IMR-90 (cell line): ENCODE measurements at places on chromosomes 13 and 19.

- DNase-seq: no peak
- no peaks in the 10 kb centered on the region for H3K27me3 ChIP-seq
- no peak overlapping the region for H3K27ac ChIP-seq
- no peaks in the 10 kb centered on the region for H3K4me1 ChIP-seq
Observed at GRCh38 chr13:80256352-80256932, 84.5 kb downstream of the SPRY2 start.

GRCh38 chr19:47681388-47681787 lies 31.8 kb upstream of the EHD2 start:
- peaks cover 51% of the 10 kb centered on the region for H3K36me3 ChIP-seq
- H3K4me1 ChIP-seq: no peaks in the 10 kb centered on the region
- no peaks in the 10 kb centered on the region for H3K27me3 ChIP-seq
- H3K27ac ChIP-seq: no peak overlapping the region

- H3K27me3 ChIP-seq: no peaks in the 10 kb centered on the region; the same call in 1 of the 2 replicates
- H3K27ac ChIP-seq: no peak overlapping the region
- H3K36me3 ChIP-seq: no peaks in the 10 kb centered on the region
- DNase-seq: no peak
- H3K4me3 ChIP-seq: no peak overlapping the region
Observed at GRCh38 chr13:43221611-43222010, 198.2 kb downstream of the DNAJC15 start.

DNA sequence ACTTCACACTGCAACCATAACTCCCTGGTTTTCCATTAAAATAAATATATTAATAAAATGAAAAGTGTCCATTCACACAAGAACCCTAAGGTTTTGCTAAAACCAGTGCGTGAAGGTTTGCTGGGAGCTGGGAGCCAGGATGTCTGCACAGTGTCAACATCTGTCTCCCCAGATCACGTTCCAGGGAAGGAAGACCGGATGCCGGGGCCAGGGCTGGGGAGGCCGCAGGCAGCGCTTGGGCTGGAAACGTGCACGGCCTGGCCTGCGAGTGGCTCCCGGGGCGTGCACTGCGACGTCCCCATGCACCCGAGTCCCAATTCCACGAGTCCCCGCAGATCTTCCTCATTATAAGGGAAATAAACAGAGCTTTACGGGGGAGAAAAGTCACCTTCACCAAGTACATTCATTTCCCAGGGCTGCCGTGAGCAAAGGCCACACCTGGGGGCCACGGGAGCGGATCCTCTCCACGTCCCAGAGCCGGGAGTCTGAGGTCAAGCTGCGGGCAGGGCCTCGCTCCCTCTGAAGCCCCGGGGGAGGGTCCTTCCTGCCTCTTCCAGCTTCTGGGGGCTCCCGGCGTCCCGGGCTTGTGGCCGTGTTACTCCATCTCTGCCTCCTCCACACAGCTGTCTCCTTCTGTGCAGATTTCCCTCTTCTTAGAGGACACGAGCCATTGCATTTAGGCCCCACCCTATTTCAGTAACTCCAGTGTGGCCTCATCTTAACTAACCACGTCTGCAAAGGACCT lies 12.8 kb downstream of the SHC2 start:
- no peaks in the 10 kb centered on the region for H3K36me3 ChIP-seq
- H3K4me1 ChIP-seq: no peaks in the 10 kb centered on the region
- H3K27ac ChIP-seq: no peak overlapping the region
- DNase-seq: no peak
- peaks cover 3% of the 10 kb centered on the region for H3K27me3 ChIP-seq
- no peak overlapping the region for H3K4me3 ChIP-seq

- H3K27ac ChIP-seq: peak within 1 kb of the TSS; percentile 93
- H3K4me3 ChIP-seq: peak within 1 kb of the TSS; percentile 96
- H3K4me1 ChIP-seq: peaks cover 2% of the 10 kb centered on the region
- H3K27me3 ChIP-seq: no peaks in the 10 kb centered on the region
- peak; percentile 95 for DNase-seq
- peaks cover 4% of the 10 kb centered on the region for H3K36me3 ChIP-seq
Observed at GRCh38 chr13:44989071-44989889, at the start of the genes GPALPP1 and NUFIP1. Gene GPALPP1, plus strand, starts transcription at chr13:44989538. Its CDS starts 117 bp downstream, at chr13:44989655. Gene NUFIP1, minus strand, starts transcription at chr13:44989471. Its CDS starts 35 bp downstream, at chr13:44989436.

DNA sequence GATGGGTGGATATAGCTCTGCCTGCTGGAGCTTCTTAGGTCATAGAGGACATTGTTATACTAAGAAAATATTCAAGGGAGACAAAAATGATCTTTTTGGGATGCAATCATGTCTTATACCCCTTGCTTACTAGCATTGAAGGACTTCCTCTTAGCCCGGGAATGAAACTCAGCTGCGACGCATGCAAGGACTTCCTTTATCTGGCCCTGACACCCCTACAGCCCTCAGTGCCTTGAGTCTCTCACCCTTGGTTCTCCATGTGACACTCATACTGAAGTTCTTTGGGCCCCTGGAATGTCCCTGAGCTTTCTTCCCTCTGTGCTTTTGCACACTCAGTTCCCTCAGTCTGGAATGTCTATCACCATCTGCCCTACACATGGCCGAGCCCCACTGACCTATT lies 72.5 kb upstream of the MTIF3 start:
- H3K36me3 ChIP-seq: no peaks in the 10 kb centered on the region
- no peak overlapping the region for H3K4me3 ChIP-seq
- peaks cover 21% of the 10 kb centered on the region for H3K27me3 ChIP-seq
- DNase-seq: no peak
- H3K4me1 ChIP-seq: no peaks in the 10 kb centered on the region

GRCh38 chr19:28569132-28570131 lies 643.5 kb downstream of the UQCRFS1 start:
- no peaks in the 10 kb centered on the region for H3K4me1 ChIP-seq
- H3K27ac ChIP-seq: no peak overlapping the region
- H3K4me3 ChIP-seq: no peak overlapping the region
- DNase-seq: no peak
- no peaks in the 10 kb centered on the region for H3K27me3 ChIP-seq

GRCh38 chr19:16118489-16119033 lies 6.9 kb downstream of the RAB8A start:
- H3K27me3 ChIP-seq: no peaks in the 10 kb centered on the region
- H3K4me3 ChIP-seq: no peak overlapping the region
- H3K4me1 ChIP-seq: no peaks in the 10 kb centered on the region; the same call in 1 of the 2 replicates
- no peak for DNase-seq
